Activated T-cell treated with anti-CD3 and anti-CD28 coated beads for 1 hour (primary cell): ENCODE measurements at places on chromosomes 2 and 18.

GRCh38 chr2:100070078-100070477 lies 72.3 kb downstream of the AFF3 start:
- no peak for DNase-seq

- DNase-seq: no peak
These were observed 755.7 kb upstream of the SLC8A1 start for GRCh38 chr2:41207578-41207977.

DNA sequence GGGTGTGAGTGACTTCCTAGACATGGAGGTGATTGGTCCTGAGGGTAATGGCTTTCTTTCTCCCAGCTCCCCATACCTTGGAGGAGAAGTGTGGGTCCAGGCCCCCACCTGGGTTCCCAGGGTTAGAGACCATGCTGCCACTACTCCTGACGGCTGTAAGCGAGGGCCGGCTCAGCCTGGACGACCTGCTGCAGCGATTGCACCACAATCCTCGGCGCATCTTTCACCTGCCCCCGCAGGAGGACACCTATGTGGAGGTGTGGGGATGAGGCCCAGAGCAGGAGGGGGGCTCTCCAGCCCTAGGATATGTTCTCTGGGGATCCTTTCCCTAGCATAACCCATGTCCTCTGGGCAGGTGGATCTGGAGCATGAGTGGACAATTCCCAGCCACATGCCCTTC lies 21.8 kb downstream of the CAD start:
- DNase-seq: no peak

DNA sequence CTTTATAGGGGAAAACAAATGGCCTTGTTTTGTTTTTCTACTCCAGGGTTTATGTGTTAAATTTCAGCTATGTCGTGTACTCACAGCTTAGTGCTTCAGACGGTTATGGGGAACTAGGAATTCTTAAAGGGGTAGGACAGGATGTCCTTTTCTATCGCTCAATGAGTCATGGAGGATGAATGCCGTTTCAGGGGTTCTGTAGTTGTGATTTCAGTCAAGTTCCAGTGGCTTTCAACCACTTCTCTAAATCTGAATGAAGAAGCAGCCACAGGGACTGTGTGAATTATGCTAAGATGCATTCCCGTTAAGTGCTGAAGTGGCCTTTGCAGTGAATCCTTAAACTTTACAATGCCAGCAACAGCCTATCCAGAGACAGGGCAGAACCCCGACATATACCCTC lies 1231.7 kb upstream of the ZEB2 start:
- DNase-seq: no peak
